ENCODE measurements at places on chromosomes 4 and X.

DNA sequence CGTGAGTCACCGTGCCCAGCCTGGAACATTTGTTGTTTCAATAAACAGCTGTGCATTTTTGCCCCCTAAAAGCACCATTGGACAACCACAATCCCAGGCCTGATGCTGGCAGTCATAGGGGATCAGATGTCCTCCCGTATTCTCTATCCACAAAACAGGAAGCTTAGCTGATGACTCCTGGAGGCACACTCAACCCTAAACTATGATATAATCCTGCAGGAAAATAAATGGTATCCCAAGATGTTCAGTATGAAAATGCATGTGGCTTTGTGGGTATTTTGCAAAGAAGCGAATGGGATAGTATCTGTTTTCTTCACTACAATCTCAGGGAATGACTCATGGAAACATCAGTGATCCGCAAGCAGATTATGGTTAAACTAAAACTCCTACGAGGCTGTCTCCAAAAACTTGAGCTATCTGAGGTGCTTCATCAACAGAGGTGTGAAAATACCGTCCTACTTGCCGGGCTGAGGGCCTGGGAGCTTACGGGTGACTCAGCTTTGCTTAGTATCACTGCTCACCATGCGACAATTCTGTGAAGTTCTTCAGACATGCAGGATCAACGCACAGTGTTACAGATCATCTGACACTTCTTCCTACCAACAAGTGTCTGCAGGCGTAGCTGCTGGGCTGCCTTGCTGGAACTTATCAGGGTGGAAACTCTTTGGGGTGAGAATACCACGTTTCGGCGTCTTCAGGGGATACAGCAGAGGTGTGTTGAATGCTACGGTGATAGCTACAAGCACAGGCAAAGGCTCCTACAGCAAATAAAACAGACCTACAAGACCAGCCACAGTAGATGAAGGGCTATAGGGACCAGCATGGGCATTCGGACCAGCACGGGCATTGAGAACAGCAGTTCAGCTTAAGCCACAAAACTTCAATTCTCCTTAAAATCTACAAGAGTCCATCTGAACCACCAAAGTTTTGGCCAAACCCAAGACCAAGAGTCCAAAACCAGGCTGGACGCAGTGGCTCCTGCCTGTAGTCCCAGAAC lies 148.5 kb downstream of the DHRSX start:
- DNase-seq, result peak; percentile 93

DNA sequence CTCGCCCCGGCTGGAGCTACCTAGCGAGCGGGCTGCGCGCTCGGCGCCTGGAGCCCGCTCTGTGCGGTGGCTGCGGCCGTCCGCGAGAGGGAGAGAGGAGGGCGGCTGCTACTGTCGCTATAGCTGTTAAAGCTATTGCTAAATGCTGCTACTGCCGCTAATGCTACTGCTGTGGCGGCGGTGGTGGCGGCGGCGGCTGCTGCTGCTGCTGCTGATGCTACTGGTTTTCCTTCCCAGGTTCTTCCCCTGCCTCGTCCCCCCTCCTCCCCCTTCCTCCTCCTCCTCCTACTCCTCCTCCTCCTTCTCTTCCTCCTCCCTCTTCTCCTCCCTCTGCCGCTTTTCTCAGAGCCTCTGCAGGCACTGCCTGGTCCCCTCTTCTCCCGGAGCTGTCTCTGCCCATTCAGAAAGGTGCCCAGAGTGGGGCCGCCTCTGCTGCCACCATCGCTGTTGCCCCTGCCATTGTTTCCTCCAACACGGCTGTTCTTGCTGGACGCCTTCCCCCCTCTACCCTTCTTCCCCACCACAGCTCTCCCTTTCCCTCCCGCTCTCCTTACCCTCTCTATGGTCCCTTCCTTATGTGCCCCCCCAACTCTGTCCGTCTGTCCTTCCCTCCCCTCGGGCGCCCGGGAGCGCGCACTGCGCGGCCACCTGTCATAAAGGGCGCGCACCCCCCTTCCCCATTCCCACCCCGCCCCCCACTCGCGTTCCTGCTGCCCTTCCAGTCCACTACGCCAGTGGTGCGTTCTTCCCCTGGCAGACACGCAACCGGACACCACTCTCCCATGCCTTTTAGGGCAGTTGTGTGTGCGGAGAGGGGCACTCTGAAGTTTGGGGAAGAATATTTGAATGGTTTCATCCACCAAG lies at the start of gene NEXMIF:
NEXMIF (minus strand) TSS at position 228 of the 864 bp plus-strand sequence.
- DNase-seq, result peak; percentile 20

- peak; percentile 63 for DNase-seq
Measured at GRCh38 chrX:16436348-16437188, 213.4 kb upstream of the S100G start.

DNA sequence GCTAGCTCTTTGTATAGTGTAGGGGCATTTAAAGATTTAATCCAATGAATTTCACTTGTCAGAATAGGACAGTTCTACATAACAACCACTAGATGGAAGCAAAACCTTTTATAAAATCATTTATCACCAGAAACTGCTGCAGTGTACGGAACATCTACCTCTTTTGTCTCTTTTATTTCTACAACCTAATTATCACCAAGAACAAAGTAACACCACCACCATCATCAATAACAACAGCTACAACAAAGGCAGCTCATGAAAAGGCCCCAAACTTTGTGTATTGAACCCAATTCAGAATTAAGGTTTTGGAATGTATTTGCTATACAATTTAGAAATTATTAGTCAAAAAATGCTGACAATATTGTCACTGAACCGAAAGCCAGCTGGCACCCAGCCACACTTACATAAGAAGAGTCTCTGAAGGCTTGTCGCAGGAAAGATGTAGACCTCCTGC lies 260.9 kb upstream of the RPS6KA3 start:
- no peak for DNase-seq

- no peak for DNase-seq
Measured at GRCh38 chr4:189279188-189279587, 661.5 kb upstream of the FRG1 start.

GRCh38 chrX:40145001-40145922 lies 47.5 kb upstream of the BCOR start:
- no peak for DNase-seq

- peak; percentile 18 for DNase-seq
Measured at GRCh38 chr4:78939667-78940008, 400 bp upstream of the PAQR3 start.

DNA sequence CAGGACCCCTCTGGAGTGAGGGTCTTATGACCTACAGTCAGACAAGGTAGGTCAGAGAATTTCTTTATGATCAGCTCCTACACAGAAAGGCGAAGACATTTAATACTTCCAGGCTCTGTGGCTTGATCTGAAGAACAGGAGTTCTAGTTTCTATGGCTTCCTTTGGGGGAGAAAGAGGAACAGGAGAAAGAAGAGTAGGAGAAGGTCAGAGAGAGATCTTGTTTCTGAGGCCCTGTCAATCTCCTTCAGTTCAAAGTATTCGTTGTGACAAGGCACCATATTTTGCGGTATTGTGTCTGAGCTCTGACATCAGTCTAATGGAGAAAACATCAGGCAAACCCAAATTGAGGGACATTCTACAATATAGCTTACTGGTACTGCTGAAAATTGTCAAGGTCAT lies 16.7 kb downstream of the TMSB4X start:
- DNase-seq, result no peak

GRCh38 chr4:173490256-173490655 lies 39.8 kb downstream of the HAND2 start:
- no peak for DNase-seq

DNA sequence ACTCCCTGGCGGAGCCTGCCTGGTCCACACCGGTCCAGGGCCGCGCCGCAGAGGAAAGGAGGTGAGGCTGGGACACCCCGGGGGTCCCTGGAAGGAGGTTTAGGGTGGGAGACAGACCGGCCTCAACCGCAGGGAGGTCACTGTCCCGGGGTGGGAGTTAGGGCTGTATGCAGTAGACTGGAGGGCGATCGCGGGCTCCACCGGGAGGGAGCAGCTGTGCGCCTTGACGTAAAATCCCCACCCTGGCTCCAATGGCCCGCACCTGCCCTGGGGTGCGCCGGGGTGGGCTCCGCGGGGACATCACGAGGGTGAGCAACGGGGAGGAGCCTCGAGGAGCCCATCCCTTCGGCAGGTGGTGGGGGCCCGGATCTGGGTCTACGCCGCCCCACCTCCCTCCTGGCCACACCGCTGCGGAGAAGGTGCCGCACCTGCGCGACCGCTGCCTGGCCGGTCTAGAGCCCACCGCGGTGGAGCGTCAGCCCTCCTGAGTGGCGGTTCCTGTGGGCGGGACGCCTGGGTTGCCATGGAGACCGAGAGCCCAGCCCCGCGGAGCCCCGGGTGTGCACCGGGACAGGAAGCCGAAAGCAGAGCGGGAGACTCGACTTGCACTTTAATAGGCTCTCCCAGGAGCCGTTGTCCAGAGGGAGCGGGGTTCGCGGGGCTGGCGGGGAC lies 105.1 kb downstream of the ADRA2C start:
- no peak for DNase-seq

- no peak for DNase-seq
Measured at GRCh38 chr4:168511780-168512489, 15.1 kb downstream of the PALLD start.

GRCh38 chr4:146098978-146099377 lies 76.5 kb upstream of the LSM6 start:
- no peak for DNase-seq

All from iris pigment epithelial cell (primary cell).